ENCODE measurements at places on chromosomes 3 and 15. TPM values are rescaled to one million over a fixed set of nuclear protein-coding genes. Genes with fewer than 3 reads are reported as not detected.

DNA sequence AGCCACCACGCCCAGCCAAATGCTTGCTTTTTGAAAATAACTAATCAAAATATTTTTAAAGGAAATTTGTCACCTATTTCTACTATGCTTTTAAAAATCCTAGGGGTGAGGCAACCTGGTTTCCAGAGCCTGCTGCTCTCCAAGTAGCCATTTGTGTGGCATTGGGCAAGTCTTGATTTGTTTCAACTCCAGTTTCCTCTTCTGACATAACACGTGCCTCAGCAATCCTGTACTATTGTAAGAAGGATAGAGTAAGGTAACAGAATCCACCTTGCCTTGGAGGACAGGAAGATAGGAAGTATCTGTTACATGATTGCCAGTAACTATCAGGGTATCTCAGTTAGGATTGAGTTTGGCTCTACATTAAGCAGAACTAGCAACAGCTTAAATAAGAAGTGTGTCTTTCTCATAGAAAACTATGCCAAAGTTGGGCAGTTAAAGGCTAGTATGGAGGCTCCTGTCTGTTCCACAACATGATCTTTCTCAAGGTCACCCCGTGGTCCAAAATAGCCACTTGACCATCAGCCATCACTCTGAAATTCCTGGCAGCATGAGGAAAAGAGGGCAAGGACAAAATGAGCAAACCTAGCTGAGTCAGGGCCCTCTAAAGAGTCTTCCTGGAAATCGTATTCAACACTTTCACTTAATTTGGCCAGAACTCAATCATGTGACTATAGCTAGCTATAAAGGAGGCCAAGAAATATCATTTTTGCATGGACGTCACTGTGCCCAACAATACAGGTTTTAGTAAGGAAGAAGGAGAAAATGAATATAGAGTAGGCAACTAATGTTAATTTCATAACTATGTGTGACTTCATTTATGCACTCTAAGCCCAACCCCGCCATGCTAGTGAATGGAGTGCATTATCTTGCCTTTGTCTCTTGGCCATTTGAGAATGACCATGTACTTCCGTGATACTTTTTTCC, 66.1 kb downstream of the HMG20A start:
- DNase-seq = no peak

Gene CCR9
- total RNA-seq = not detected

Gene ZNF106
- 332 TPM for total RNA-seq

GRCh38 chr3:179958143-179958542, 78.6 kb downstream of the PEX5L start:
- DNase-seq = no peak

Gene CLDN1
- total RNA-seq = 9.0 TPM

- no peak for DNase-seq
Observed at GRCh38 chr3:59783468-59783988, 733.7 kb upstream of the CFAP20DC start.

GRCh38 chr3:151445273-151446001, 15.4 kb downstream of the IGSF10 start:
- DNase-seq = peak; percentile 68

Gene RPS17
- 1,059 TPM for total RNA-seq

GRCh38 chr3:167057581-167057980, 322.5 kb downstream of the ZBBX start:
- DNase-seq = no peak

GRCh38 chr15:41921167-41921566, 27.3 kb upstream of the SPTBN5 start:
- DNase-seq = no peak

GRCh38 chr3:16253601-16254000, 11.1 kb downstream of the DPH3 start:
- DNase-seq = no peak

- DNase-seq = peak; percentile 70
Observed at GRCh38 chr3:52088445-52089367, 32.3 kb upstream of the DUSP7 start.

Gene CHDH
- total RNA-seq = 2.2 TPM

Gene GOLGA8M
- total RNA-seq = 0.31 TPM

Gene FRMD4B
- total RNA-seq = 37.8 TPM

Gene MAPKBP1
- 10.5 TPM for total RNA-seq

Gene PTX3
- 0.59 TPM for total RNA-seq

DNA sequence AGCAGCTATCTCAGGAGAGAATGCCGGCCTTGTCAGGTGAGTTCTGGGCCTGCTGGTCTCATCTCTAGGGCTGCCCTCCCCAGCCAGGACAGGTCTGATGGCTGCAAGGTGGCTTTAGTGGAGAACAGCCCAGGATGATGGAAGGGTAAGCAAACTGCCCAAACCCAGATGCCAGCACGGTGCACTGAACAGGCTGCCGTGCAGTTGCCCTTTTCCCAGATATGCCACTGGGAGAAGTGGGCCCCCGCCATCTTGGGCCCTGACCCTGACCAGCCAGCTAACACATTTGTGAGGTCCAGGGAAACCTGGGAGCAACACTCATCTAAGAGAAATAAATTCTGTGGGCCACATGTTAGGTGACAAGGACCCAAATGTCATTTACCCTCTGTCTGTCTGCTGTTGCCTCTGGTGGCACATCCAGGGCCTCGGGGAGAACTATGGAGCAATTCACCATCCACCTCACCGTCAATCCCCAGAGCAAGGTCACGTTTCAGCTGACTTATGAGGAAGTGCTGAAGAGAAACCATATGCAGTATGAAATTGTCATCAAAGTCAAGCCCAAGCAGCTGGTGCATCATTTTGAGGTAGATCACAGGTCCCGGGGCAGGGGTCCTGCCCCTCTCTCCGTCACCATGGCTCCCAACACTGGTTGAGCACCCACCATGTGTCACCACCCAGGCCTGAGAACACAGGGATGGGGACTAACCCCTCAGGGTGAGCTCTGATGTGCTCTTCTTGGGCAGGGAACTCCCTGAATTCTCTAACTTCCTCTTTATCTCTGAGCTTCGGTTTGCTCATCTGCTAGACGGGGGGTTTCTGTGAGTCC, 1.8 kb downstream of the ITIH1 start:
- peak; percentile 55 for DNase-seq

Gene ZNF80
- total RNA-seq = not detected

GRCh38 chr3:36674816-36675215, 89.5 kb downstream of the DCLK3 start:
- DNase-seq = no peak

- DNase-seq = no peak
Observed at GRCh38 chr3:36373084-36373483, 7.2 kb upstream of the STAC start.

Gene TNFAIP8L3
- 1.2 TPM for total RNA-seq

- DNase-seq = no peak
Observed at GRCh38 chr3:65052101-65052500, 364.3 kb upstream of the ADAMTS9 start.

DNA sequence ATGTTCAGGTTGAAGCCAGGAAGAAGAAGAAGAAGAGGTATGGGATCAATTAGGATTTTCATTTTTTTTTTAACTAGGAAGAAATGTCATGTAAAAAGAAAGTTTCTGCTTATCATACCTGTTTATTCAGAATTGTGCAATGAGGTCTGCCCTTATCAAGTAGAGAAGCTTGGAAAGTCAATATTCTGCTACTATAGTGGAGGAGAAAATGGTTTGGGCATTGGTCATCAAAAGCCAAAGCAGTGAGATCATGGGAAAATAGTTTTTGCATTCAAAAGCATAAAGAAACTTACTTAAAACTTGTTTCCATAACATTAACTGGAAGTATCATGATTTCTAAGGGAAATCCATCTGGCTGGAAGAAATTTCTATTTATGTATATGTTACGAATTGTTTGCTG, 1239.2 kb downstream of the NSUN3 start:
- DNase-seq = no peak

DNA sequence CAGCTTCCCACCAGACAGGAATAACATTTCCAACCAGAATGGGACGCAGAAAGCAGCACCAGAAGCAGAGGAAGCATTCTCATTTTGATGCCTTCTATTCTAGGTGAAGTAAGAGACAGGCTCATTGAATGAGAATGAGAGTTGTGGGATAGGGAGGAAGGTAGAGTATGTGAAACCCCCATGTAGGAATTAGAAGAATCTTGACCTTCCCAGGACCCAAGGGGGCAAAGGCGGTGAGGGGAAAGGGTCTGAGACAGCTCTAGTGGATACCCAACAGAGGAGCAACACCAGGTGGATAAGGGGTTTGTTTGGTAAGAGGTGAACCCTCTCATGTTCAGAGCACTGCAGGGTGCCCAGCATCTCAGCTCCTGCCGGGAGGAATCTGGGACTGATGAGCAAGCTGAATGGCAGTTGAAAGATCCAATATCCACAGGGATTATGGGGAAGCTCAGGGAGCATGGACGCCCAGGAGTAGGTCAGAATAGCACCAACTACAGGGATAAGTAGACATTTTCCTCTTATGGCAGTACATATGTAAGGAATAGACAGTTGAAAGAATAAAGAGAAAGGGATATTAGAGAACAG, 77.0 kb downstream of the PLCL2 start:
- DNase-seq = no peak

DNA sequence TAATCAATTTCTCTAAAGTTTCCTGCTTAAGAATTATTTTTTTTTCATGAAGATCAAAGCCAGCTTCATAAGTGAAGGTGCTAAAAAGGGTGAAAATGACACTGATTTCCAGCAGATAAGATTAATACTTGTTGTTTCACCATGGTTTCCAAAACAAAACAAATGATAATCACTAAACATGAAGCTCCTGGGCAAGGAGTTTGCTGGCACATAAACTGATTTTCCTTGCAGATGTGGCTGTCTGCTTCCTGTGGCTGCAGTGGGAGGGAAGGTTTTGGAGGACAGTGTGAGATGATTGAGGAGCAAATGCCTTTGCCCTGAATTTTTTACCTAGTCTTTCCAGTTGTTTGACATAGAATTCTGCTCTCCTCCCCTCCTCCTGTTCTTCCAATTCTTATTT, 228.8 kb downstream of the DIPK2A start:
- no peak for DNase-seq

GRCh38 chr3:177647341-177647740, 450.1 kb upstream of the TBL1XR1 start:
- DNase-seq = no peak

Gene VEPH1
- total RNA-seq = 0.48 TPM

Gene LMAN1L
- 88.7 TPM for total RNA-seq

- DNase-seq = no peak
Observed at GRCh38 chr3:188834349-188834748, 337.4 kb upstream of the TPRG1 start.

- DNase-seq = peak; percentile 67
Observed at GRCh38 chr3:48543271-48543866, 13.2 kb downstream of the PFKFB4 start.

Gene CD96
- total RNA-seq = 0.85 TPM

Gene NLGN1
- 2.4 TPM for total RNA-seq

DNA sequence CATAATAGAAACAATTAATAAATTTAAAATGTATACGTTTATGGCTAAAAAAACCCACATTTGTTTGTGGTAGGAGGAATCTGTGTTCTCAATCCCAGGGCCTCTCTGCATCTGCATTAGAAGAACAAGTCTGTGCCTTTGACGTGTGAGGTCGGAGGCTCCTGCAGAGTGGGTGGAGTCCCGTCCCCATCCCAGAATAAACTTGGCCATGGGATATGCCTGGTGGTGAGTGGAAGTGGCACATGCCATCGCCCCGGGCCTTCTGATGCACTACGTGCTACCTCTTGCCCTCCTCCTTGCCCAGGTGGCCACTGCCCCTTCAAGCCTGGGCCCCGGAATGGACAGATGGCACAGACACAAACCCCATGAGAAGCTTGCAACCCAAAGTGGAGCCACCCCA, 131.1 kb upstream of the NSMCE3 start:
- no peak for DNase-seq
